ENCODE measurements at places on chromosomes 7 and 10.

- no peak for DNase-seq
Measured at GRCh38 chr10:5416981-5417380, 4.6 kb downstream of the NET1 start.

- DNase-seq, result no peak
Measured at GRCh38 chr10:15180736-15181135, 12.2 kb upstream of the NMT2 start.

GRCh38 chr10:116133634-116134033 lies 139.4 kb downstream of the GFRA1 start:
- DNase-seq, result peak; percentile 27

GRCh38 chr7:84100866-84101265 lies 93.7 kb downstream of the SEMA3A start:
- no peak for DNase-seq

- DNase-seq, result peak; percentile 51
Measured at GRCh38 chr7:126700807-126701604, 551.7 kb downstream of the GRM8 start.

DNA sequence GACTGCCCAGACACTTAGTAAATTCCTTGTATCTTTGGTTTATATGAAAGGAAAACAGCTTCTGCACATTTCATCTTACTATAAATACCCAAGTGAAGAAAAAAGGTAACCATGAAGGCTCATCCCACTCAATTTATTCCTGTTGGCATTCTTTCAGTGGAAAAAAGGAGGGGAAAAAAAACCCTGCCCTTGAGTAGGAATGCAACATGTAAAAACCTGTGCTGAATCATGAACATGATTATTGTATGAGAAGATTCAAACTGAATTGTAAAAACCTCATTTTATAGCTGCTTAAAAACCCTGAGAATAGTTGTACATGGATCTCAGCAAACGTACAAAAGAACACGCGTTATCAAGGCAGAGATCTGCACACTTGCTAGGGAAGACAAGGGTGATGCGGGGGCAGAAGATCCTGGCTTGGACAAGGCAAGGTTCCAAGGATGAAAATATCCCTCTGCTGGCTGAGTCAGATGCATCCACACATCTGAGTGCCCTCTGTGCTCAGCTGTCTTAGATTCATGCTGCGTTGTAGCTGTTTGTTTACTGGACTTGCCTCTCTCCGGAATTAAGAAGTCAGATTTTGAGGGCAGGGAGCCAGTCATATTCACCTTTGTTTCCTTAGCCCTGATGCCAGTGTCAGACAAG lies 658.2 kb downstream of the PARD3 start:
- no peak for DNase-seq

DNA sequence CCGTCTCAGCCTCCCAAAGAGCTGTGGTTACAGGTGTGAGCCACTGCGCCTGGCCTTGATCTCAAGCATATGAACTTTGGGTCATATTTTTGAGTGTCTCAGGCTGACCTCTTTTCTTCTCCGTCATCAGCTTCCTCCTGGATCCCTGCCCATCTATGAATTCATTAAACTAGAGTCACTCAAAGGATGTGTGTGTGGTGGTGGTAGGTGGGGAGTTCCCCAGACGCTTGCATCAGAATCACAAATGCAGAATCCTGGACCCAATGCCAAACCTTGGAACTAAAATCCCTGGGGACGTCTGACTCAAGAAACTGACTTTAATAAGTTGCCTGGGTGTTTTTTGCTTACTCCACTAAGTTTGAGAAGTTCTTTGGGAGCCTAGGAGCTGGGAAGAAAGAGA lies 6.7 kb upstream of the CREB5 start:
- no peak for DNase-seq

- no peak for DNase-seq
Measured at GRCh38 chr7:50795253-50795652, 12.6 kb upstream of the GRB10 start.

DNA sequence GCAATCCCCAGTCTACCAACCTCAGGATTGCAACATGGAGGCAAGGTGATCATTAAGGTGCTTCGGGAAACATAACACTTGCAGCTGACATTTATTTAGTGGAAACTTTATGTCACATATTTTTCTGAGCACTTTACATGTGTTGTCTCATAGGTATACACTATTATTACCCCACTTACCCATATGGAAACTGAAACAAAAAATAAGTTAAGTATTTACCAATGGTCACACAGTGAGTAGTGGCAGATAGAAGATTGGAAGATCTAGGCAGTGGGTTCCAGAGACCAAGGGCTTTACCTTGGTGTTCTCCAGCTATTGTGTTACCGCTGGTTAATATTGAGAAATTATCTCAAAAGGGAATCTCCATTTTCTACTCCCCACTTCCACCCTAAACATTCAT lies 1279.1 kb upstream of the SORCS1 start:
- DNase-seq, result no peak

- no peak for DNase-seq
Measured at GRCh38 chr7:81491573-81491972, 278.3 kb downstream of the HGF start.

DNA sequence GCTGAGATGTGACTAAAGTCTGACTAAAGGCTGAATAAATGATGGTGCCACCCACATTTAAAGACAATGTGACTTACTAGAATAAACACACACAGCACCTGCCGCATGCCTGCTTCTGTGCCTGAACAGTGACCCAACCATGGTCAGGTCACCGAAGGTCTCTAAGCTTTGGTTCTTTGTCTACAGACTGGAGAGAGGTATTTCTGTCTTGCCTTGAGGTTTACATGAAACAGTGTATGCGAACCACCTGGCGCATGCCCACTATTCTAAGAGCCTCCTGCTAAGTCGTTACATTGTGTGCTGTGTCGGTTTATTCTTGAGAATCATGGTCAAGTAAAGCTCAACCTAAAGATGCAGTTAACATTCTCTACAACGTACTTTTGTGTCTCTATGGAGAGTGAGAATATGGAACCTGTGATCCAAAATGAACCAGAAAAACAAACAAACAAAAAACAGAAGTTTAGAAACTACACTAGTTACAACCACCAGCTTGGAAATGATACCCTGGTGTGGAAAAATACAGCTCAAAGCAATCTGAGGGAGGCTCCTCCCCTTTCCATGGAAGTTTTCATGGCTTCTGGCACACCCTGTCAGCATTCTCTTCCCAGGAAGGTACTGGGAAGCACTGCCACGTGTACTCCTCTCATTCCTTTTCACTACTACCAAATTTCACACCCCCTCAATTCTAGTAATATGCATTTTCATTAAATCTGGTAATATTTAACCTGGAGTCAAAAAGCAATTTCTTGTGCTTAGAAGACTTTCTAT lies 40.0 kb downstream of the VOPP1 start:
- DNase-seq, result no peak

- no peak for DNase-seq
Measured at GRCh38 chr7:3000566-3000965, 43.1 kb downstream of the CARD11 start.

- DNase-seq, result no peak
Measured at GRCh38 chr10:77925410-77925794, 1.2 kb downstream of the DLG5 start.

DNA sequence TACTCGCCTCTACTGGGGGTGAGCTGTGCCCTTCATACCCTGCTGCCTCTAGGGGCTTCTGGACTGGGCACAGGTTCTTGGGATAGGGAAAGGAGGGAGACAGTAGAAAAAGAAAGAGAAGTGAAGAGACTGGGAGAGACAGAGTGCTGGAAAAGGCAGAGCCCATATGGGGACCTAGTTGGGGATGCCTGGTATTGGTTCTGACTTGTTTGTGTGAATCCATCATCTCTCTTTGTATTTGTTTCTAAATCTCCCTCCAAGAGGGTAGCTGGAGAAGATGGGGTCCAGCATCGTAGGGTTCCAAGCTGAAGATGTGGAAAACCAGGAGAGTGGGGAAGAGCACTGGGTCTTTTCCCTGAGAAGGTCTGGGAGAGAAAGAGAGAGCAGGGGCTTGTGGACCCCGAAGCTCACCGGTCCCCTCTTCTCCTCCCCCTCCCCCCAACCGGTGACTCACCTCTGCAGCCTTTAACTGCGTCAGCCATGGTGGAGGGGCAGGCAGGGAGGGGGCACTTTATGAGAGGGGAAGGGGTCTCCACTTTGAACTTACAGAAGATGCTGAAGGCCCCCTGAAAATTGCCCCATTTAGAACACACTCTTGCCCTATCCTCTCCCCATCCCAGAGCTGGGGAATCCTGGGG lies 3.2 kb upstream of the VGF start:
- DNase-seq, result no peak

DNA sequence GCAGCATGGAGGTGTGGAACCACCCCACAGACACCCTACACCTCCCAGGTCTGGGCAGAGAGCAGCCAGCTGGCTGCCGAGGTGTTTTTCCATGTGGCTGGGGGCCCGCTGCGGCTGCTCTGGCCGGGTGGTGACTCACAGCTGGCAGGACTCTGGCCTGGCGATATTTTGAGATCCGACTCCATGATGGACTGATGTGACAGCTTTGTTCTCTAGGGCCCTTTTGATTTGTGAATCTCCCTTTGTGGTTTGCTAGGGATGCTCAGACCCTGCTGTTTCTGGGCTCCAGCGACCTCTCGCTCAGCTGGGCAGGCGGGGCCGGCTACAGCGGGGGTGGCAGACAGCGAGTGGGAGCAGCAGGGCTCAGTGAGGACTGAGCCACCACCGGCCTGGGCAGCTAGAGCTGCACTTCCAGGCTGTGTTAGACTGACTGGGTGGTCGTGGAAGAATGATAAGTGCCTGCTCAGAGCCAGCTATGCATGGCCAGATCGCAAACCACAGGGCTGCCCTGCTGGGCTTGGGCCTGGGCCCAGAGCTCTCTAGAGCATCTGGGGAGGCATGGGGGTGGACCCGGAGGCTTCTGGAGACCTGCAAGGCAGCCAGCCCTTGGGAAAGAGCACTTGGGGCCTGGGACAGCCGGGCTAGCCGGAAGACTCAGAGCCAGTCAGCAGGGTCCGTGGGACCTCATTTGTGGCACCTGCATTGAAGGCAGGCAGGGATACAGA lies 46.2 kb upstream of the GDF10 start:
- no peak for DNase-seq

- DNase-seq, result no peak
Measured at GRCh38 chr10:20415684-20416083, 481.4 kb downstream of the NEBL start.

DNA sequence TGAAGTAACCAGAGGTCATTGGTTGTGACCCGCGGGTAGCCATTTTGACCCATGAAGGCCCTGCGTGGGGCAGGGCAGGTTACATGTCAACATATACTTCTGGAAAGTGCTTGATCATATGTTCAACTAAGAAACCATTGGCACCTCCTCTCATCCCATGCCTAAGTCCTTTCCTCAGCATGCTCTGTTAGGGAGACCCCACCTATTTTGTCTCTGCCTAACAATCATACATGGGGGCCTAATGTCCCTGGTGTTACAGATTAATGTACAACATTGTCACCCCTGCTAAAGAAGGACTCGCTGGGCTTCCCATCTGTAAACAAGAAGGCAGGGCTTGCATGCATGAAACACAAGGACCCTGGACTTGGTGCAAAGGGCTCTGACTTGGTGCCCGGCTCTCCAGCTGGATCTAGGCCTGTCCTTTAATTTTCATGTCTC lies 133.7 kb upstream of the TNS3 start:
- DNase-seq, result no peak

- no peak for DNase-seq
Measured at GRCh38 chr7:19798986-19799385, 25.6 kb upstream of the TMEM196 start.

- no peak for DNase-seq
Measured at GRCh38 chr7:84187087-84187805, 7.3 kb downstream of the SEMA3A start.

GRCh38 chr7:46932676-46933424 lies 649.1 kb downstream of the TNS3 start:
- DNase-seq, result no peak

DNA sequence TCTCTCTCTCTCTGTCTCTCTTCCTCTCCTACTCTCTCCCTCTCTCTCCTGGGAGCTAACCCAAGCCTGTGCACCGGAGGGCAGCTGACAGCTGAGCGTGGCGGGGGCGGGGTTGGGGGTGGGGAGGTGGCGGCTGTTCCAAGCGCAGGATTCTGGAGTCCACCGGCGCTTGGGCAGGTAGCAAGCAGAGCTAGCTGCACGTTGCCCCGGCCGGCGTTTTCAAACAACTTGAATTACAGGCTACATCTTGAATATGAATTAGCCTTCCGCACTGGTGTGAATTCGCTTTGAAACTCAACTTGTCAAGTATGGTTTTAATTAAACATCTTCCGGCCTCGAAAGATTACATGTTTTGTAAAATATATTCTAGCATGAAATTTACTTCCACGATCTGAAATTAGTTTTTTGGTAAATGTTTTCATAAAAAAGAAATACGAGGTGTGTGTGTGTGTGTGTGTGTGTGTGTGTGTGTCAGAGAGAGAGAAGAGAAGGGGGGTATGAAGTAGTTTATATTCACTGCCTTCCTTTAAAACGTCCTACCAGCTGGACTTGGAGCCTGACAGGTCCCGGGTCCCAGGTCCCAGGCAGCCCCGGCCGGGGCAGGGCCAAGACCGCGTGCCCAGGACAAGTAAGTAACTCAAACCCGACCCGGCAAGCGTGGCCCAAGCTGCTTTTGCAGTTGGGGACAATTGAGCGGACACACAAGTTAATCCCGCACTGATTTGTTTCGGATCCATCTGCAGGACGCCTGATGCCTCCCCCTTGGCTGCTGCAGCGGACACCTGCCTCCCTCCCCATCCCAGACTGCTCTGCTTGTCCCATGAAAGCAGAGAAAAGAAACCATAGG lies 9.0 kb upstream of the DLX6 start:
- DNase-seq, result no peak

DNA sequence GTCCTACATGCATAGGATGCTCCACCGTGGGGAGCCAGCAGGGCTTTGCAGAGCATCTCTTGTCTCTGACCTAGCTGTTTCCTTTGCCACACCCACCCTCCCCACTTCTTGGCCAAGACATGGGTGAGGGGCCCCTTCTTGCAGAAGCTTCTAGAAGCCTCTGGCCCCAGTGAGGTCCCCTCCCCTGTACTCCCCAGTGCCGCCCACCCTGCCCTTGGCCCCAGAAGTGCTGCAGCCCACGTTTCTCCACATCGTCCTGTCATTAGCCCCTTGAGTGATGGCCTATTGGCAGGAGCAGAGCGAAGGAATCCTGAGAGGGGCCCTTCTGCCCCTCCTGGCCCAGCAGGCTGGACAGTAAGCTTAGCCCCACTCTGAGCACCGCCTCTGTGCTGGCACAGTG lies 43.7 kb downstream of the ALOX5 start:
- DNase-seq, result no peak

DNA sequence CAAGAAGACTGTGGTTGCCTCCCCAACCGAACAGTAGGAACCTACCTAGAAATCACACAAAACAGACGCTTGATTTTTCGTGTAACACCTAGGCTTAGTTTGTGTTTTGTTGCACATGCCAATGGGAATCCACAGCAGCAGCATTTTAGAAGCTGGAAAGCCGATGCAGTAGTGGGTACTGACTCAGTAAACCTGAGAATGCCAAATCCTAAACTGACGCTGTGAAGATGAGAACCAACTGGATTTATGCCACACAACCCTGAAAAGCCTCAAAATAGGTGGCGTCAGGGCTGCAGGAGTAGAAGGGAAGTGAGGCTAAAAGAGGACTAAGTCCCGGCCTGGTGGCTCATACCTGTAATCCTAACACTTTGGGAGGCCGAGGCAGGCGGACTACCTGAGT lies 162.5 kb downstream of the REEP3 start:
- no peak for DNase-seq

GRCh38 chr7:52555805-52556204 lies 479.6 kb upstream of the POM121L12 start:
- no peak for DNase-seq

All from nephron progenitor cell (in vitro differentiated cells).